Activated CD4-positive, alpha-beta T cell treated with anti-CD3 and anti-CD28 coated beads, Interleukin-2, amount 50 U/mL, for 24 hours (primary cell): ENCODE measurements at places on chromosomes 5 and 9.

DNA sequence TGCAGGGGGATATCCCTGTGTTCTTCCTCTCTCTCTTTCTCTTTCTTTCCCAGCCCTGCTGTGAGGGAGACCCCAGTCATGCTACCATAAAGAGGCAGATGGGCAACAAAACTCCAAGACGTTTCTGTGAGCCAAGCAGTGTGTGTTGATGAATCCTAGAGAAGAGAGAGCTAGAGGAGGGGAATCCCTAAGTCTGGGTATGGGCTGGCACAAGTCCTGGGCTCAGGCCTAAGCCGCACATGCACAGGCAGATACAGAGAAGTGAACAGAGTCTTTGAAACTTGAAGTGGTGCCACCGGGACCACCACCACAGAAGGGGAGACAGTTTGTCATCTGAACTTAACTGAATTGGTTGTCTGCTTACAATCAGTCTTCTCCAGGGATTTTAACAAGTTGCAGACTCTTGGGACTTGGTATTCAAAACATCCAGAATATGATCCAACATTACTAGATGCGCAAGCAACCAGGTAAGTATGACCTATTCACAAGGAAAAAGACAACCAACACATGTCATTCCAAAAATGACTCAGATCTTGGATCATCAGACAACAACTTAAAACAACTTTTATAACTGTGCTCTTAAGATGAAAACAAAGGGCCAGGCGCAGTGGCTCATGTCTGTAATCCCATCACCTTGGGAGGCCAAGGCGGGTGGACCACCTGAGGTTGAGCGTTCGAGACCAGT, 10.4 kb upstream of the FAM120A start:
- no peak for DNase-seq

DNA sequence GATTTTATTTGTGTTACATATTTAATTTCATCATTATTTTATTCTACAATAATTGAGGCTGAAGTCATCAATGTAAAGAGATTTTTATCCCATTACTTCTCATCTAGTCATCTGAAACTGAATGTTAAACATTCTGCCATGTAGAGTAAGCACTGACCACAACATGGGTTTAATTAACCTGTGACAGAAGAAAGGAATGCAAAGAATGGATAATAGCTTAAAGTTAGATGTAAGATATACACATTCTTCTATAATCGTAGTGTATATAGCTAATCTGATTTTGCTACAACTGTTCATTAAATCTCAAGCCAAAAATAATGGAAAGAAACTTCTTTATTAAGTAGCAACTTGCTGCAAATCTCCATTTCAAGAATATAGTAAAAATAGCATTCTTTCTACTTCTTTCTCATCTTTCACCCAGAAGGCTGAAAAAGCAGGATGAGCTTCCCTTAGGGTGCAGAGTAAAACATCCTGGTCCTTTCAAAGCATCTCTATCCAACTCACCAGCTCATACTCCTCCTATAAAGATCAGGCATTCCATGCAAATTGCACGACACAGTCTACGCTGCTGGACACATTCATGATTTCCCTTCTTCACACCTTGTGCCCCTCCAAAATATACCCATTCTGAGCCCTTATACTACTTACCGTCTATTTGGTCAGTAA, 115.2 kb downstream of the EFNA5 start:
- no peak for DNase-seq

- no peak for DNase-seq
Observed at GRCh38 chr5:175377816-175378215, 66.2 kb downstream of the DRD1 start.

- DNase-seq: no peak
Observed at GRCh38 chr5:50873595-50874277, 207.3 kb downstream of the PARP8 start.

GRCh38 chr9:93636172-93636661, 59.8 kb downstream of the PHF2 start:
- DNase-seq: no peak

DNA sequence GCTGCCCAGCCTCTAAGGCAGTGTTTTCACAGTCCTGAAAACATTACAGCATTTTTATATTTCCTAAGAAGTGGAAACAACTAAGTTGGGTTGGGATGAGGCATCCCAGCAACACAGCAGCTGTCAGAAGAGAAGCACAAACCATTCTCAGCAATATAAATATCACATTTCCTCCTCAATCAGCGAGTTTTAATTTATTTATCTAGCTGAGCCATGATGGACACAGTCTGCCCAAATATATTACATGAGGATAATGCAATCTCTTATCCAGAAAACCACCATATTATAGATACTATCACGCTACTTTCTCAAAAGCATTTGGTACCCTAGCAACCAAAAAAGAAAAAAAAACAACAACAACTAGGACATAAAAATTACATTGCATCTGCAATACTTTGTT, 158.5 kb downstream of the FSTL4 start:
- DNase-seq: no peak

GRCh38 chr5:115069087-115069968, 100.4 kb downstream of the TRIM36 start:
- DNase-seq: no peak

- no peak for DNase-seq
Observed at GRCh38 chr9:113712053-113712452, 164.1 kb upstream of the ZNF618 start.

GRCh38 chr5:177494346-177495195, 2.8 kb downstream of the PDLIM7 start:
- no peak for DNase-seq

DNA sequence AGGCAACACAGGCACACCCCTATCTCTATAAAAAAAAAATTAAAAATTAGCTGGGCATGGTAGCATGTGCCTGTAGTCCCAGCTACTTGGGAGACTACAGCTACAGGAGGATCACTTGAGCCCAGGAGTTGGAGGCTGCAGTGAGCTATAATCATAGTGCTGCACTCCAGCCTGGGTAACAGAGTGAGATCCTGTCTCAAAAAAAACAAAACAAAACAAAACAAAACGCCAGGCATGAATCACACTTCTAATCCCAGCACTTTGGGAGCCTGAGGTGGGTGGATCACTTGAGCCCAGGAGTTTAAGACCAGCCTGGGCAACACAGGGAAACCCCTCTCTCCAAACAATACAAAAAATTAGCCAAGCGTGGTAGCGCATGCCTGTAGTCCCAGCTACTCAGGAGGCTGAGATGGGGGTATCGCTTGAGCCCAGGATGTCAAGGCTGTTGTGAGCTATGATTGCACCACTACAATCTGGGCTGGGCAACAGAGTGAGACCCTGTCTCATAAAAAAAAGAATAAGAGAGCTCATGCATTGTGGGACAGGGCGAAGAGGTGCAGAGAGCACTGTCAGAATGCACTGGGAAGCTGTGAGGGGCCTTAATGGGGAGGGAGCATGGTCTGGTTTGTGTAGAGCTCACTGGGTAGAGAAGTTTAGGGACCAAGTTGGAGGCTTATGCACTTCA, 8.4 kb upstream of the SAP30L start:
- no peak for DNase-seq

DNA sequence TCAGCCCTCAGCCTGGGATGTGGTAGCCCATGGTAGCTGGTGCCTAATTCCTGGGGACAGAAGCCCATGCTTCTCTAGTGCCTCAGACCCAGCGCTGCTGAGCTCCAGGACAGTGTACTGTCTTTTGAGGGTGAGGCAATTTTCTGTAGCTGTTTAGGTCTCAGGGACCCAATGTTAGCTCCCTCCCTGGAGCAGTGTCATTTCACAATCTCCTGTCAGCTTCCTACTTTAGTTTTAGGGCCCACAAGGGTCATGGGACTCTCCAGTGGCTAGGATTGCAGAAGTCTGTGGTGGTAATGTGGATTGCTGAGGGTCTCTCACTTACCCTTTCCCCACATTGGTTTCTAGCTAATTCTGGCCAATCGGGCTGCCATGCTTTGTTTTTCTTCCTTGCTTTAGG, 67.7 kb upstream of the CCL21 start:
- DNase-seq: no peak

DNA sequence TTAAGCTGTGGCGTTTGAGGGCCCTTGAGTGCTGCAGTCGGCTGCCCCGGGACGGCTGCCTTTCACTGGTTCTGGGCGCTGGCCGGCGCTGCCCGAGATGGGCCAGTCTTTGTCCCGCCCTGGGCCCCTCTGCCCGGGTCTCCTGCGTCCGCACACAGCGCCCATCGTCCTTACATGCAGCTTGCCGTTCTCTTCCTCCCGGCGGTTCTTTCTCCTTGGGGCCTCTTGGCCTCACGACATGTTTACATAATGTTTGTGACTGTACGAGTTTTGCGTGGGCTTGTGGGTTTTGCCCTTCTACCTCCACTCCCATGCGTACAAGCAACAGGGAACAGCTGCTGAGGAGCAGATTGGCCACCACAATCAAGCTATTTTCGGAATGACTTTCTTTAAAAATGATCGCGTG, 618 bp downstream of the TNPO1 start:
- peak; percentile 16 for DNase-seq

- no peak for DNase-seq
Observed at GRCh38 chr5:11704916-11705315, 199.3 kb downstream of the CTNND2 start.

- no peak for DNase-seq
Observed at GRCh38 chr9:94649100-94649819, 9.9 kb upstream of the FBP1 start.

DNA sequence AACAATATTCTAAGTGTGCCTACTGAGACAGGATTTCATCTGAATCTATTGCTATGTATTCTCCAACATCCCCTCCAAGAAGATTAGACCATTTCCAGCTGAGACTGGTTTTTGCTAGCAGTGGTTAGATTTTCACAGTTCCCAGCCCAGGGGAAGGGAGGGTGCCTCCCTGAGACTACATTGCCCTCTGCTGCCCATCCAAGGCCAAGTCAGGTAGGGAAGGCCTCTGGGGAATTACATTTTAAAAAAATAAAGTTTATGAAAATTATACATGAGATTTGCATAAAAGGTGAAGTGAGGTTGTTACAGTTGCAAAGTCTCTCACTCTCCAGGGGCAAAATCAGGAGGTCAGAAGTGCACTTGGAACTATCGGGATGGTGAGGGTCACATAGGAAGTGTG, 28.0 kb upstream of the SYK start:
- no peak for DNase-seq
